ENCODE measurements at places on chromosomes 5 and 9.

DNA sequence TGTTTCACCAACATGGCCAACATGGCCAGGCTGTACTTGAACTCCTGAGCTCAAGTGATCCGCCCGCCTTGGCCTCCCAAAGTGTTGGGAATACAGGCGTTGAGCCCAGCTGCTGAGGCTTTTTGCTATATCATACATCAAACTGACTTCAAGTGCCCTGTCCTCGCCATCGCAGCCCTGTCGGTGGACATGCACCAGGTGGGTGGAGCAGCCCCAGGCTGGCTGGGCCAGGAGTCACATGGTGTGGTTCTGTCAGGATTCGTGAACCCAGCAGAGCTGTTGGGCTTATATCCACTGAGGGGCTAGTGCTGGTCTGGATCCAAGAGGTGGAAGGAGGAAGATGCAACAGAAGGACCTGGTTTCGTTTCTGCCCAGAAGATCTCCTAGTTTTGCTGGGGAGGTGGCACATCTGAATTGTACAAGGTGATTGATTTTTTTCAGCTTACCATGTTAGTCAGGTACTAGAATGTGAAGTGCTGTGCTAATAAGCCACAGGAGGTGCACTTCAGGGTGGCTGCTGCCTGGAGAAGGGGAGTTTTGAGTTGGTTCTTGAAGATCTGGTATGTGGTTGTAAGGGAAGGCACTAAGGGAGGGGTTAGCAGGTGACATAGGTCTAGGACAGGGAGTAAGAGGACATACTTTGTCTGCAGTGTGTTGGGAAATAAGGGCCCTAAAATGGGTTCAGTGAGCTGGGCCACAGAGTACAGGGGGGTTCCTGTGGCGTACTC lies 16.1 kb downstream of the PCBD2 start:
- no peak for DNase-seq

DNA sequence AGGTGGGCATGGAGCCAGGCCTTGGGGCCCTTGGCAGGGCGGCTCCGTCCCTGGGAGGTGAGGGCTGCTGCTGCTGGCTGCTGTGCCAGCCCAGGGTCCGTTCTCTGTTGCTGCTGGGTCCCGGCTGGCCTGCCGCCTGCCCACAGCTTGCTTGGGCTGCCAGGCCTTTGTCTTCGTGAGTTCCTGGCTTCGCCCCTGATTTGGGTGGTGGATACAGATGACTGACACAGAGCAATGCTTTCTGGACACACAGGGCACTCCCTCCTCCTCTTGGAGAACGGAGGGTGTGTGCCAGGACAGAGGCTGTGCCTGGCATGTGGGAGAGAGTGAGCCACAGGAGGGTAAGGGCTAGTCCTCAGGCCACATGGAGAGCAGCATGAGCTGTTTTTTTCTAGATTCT lies 166.1 kb downstream of the MACROH2A1 start:
- DNase-seq: no peak

- no peak for DNase-seq
These were observed 393.7 kb upstream of the PDE4D start for GRCh38 chr5:60287174-60287771.

DNA sequence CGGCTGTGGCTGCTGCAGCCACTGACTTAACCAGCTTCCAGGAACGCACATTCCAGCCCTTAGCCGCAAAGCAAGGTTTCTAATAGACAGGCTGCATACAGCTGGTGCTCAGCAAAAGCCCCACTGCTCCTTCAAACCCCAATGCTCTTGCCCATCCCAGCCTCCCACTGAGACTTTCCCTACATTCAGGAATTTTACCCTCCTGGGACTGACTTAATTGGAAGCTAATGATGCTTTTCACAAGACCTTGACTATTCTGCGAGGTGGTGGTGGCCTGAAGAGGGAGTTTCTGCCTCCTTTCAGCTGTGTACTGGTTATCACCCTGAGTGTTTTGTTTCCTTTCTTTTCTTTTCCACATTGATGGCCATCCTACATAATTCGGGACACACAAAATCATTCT lies 164.9 kb upstream of the IRX1 start:
- no peak for DNase-seq

- DNase-seq: no peak
These were observed 127.8 kb upstream of the RAPGEF1 start for GRCh38 chr9:131867611-131868192.

DNA sequence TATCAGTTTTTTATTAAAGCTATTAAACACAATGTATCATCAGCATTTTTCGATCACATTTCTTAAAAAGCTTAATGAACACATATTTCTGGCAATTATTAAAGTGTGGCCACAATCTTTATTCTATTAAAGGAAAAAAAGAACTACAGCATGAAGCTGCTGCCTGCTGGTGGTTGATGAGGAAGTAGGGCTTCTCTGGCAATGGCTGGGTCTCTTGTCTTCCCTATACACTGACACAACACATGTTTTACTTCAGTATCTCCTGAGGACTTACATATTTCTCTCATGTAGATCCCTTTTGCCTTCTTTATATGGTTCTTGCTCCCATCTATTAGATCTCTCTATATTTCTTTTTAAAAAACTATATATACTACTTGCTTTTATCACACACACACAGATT lies 590.7 kb downstream of the RAB3C start:
- DNase-seq: no peak

DNA sequence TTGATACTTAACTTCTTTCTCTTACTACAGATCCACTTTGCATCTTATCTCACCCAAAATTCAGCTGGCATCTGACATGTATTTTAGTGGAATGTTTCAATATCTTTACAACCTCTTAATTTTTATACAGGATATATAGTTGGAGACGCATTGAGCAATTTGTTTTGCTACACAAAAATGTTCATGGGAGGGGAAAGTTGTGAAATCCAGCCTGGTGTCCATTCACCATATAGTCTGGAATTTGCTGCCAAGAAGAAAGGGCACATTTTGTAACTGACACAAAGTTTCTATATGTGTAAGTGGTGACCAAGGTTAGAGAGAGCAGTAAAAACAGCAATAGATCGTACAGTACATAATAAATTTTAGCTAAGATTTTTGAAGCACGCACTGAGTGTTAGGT lies 14.0 kb upstream of the CHD1 start:
- no peak for DNase-seq

DNA sequence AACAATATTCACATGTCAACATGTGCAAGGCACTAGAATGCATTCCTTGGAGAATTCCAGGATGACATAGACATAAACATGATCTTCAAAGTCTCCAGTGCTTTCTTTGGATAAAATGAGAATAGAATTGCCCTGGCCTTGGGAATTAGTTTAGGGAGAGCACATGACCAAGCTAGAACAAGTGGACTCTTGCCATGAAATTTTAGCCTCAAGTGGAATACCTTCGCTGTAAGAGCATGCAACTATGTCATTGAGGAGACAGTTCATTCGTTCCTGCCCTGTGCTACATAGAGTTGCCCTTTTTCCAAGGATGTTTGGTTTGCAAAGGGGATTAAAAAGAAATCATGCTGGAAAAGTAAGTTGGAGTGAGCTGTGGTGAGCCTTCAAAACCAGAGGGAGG lies 42.7 kb downstream of the ZFAND5 start:
- DNase-seq: no peak

DNA sequence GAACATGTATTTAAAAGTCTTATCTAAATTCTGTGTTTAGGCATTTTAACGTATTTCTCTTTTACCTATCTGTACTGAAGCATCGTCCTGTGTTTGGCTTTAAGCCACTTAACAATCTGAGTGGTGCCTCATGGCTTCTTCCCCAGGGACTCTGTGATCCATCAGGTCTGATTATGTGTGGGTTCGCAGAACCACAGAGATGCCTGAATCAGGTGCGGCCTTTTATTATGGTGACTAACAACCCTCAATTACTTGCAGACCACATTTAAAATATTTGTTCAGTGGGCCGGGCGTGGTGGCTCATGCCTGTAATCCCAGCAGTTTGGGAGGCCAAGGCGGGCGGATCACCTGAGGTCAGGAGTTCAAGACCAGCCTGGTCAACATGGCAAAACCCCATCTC lies 39.6 kb upstream of the SAP30L start:
- DNase-seq: peak; percentile 54

DNA sequence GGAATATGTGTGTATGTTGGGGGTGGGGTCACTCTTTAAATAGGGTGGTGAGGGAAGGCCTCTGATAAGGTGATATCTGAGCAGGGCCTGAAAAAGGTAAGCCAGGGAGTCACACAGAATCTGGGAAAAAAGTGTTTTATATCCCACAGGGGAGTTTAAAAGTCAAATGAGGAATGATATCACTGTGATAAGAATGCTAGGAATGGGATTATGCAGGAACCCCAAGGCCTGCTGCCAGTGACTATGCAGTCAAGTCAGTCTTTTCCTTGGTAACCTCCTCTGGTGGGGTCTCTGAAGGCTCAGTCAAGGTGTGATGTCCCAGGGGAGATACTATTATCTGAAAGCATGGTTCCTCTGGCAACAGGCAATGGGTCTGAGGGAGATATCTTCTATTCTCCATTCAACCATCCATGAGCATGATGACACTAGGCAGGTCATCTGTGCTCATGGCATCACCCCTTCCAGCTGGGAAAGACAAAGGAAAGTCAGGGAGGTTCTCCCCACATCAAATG lies 53.5 kb downstream of the GRIA1 start:
- DNase-seq: no peak

All from AG09309 (cell line).